ENCODE measurements at places on chromosomes 16 and 17.
A peak's percentile ranks its signal among the peaks of the same experiment; 100 is the strongest.

- no peak for DNase-seq
These were observed 98.7 kb downstream of the NPIPB11 start for GRCh38 chr16:29307598-29308507.

GRCh38 chr17:17491031-17491471, 5.1 kb downstream of the RASD1 start:
- no peak for DNase-seq

DNA sequence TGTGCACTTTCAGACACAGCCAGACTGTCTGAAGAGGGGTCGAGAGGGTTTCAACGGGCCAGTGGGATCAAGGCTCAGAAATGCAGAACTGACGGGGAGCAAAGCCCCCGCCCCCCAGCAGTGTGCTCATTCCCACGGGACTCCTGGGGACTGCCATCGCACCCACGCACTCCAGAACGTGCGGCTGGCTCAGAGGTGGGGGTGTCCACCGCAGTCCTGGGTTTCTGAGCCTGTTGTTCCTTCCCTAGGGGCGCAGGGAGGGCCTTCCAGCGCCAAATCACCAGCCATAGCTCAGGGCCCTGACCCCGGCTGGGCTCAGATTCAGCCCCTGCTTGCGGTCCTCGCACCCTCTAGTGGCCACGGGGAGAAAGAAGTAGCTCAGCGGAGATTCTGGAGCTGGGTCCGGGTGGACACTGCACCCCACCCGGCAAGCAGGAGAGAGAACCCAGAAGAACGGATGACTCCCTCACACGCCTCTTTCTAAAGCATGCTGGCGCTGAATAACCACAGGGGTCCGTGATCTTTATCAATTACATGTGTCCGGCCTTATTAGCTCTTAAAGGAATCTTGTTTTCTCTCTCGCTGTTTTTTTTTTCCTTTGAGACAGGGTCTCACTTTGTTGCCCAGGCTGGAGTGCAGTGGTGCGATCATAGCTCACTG, 45.0 kb upstream of the USP7 start:
- peak; percentile 58 for DNase-seq

GRCh38 chr16:5442054-5442453, 344.5 kb upstream of the EEF2KMT start:
- DNase-seq: no peak

GRCh38 chr16:52546291-52547003, 496 bp downstream of the TOX3 start:
- no peak for DNase-seq

DNA sequence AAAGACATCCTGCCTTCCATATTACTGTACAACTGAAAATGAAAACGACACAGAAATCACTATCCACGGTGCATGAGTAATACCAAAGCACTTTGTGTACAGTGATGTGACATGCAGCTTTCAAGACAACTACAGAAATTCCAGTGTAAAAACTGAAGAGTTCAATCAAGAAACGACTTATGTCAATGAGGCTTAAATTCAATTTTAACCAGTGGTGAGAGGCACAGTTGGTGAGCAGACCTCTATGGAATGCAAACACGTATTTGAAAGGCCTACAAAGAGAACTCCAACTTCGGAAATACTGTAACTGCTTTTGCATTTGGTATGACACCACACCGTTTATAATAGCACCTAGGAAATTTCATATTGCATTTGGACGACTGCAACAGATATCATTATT, 87.6 kb downstream of the USP31 start:
- no peak for DNase-seq

DNA sequence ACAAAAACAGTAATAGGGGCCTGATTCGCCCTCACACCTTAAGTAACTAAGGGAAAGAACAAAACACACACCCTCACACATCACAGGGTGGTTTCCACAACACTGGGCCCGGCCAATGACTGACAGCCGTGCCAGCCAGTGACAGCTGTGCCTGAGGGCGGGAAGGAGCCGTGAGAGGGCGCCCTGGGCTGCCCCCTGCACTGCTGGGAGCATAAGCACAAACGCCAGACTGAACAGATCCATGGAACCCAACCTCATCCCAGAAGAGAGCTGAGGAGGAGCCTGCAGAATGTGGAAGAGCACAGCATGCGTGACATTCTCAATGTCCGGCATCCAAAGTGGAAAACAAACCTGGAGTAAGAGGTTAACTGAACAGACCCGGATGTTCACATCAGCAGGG, 16.0 kb downstream of the CSNK1D start:
- peak; percentile 47 for DNase-seq

DNA sequence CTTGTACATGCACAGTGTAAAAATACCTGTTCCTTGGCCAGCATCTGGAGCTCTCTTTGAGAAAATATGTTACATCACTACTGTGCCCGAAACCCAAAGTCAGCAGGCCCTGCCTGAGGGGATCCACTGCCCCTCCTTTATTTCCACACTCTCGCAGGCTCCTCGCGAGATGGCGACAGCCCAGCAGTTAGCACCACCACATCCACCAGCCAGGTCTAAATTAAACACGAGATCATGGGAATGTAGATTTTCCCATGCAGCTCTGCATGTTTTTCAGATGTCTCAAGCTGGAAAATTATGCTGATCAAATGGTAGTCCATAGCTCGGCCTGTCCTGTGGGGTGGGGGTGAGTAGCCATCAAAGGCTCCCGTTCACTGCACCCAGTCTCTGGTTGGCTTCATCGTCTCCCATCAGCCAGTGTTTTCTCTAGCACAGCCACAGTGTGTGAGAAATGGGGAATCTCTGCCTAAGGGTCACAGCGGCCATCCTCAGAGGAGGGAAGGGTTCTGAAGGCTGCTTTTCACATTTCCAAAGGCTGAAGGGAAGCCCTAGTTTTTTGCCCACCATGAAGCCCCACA, 34.7 kb downstream of the EPN2 start:
- DNase-seq: no peak

DNA sequence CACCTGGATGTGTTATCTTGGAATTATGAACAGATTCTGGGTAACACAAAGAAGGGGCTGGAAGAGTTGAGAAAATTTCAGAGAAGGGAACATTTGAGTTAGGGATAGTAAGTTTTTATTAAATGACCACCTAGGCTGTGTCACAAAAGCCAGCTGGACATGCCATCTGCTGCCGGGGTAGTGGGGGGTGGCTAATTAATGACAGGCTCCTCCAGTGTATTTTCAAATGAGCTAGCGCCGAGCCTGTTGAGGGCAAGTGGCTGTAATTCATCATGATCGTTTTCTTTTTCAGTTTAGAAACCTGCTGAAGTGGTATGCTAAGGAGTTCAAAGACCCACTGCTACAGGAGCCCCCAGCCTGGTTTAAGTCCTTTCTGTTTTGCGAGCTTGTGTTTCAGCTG, 6.2 kb downstream of the TMEM97 start:
- DNase-seq: no peak

- no peak for DNase-seq
These were observed 30.6 kb downstream of the CREBBP start for GRCh38 chr16:3849751-3850543.

DNA sequence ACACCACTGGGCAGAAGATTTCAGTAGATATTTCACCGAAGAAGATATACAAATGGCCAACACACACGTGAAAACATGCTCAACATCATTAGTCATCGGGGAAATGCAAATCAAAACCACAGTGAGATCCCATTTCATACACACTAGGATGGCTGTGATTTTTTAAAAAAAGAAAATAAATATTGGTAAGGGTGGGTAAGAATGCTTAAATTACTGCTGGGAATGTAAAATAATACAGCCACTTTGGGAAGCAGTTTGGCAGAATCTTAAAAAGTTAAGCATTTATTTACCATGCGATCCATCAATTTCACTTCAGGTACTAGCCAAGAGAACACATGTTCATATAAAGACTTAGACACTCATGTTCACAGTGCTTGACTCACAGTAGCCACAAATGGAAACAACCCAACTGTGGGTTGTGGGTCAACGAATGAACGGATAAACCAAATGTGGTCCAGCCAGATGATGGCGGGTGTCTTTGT, 6.5 kb upstream of the C16orf74 start:
- DNase-seq: no peak

DNA sequence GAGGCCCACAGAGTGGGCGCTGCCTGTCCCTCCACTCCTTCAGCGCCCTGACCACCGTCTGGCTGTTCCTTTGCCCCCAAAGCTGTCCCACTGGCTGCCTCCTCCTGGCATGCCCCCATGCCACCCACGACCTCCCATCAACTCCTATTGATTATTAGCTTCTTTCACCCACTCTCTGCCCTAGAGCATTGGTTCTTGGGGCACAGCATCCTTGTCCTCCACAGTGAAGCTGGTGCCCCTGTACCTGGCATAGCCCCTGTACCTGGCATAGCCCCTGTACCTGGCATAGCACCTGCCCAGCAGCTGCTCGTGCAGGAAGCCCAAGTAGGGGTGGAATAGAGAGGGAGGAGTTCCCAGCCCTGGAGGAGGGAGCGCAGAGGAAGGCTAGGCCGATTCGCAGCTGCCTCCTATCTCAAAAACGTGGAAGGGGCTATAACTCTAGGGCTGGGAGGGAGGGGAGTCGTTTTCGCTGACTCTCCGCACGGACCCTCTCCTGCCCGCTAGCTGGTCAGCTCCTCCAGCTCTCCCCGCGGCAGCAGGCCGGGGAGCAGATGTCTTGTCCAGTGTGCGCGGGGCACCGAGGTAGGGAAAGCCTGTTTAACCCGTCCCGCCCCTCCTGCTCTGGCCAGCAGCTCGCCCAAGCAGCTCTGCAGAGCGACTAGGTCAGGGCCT, 5.7 kb upstream of the ACTG1 start:
- no peak for DNase-seq

- DNase-seq: no peak
These were observed 145.6 kb downstream of the TMEM132E start for GRCh38 chr17:34725008-34725407.

GRCh38 chr16:25297151-25297787, 39.6 kb upstream of the ZKSCAN2 start:
- DNase-seq: no peak

- DNase-seq: no peak
These were observed 120.3 kb downstream of the MRM1 start for GRCh38 chr17:36721560-36722120.

DNA sequence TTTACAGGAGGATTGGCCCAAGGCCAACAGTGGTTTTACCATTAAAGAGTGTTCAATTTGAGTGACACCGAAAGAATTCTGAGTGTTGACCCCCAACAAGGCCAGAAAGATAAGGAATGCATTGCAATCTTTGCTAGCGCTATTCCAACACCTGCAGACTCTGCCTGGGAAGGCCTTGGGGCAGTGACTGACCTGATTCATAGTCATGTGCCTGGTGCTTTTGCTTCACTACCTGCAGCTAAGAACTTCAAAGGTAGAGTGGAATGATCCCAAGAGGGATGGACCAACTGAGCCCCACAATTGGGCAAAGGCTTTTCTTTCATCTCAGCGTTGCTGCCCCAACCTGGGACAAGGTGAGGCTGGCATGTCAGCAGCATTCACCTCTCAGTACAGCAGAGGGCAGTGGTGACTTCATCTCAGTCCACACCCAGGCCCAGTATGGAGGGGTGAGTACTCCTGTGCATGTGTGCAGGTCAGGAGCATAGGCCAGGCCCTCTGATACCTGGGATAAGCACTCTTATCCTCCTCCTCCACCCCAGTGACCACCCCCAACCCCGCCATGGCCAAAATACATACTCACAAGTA, 149.6 kb upstream of the GNAO1 start:
- DNase-seq: no peak

GRCh38 chr16:50025537-50025931, 509 bp downstream of the CNEP1R1 start:
- peak; percentile 8 for DNase-seq

GRCh38 chr17:75822119-75822799, 21.9 kb downstream of the UNC13D start:
- no peak for DNase-seq

- no peak for DNase-seq
These were observed 17.5 kb downstream of the CHMP6 start for GRCh38 chr17:81009136-81009535.

DNA sequence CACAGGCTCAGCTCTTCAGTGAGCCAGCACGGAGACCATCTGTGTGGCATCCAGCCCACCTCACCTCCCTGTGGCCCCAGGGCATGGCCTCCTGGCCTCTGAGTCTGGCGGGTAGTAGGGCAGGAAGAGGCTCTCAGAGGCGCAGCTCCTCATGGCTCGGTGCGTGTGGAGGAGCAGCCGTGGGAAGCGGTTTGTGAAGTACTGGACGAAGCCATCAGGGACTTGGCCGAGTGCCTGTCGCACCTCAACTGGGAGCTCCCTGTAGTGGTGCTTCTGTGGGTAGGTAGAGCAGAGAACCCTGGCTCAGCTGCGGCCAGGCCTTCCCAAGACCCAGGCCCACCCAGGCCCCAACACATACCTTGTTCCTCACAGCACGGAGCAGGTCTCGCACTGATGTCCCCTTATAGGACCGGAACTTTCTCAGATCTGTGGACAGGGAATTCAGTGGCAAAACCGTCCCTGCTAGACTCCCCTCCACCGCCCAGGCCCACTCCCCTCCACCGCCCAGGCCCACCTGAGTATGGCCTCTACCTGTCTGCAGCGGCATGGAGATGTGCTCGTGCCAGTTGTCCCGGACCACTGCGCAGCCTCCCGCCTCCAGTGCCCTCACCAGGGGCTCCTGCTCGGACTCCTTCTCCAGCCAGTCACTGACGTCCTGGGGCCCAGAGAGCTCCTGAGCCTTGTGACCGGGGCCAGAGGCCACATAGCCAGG, 12.2 kb downstream of the PLK1 start:
- no peak for DNase-seq

DNA sequence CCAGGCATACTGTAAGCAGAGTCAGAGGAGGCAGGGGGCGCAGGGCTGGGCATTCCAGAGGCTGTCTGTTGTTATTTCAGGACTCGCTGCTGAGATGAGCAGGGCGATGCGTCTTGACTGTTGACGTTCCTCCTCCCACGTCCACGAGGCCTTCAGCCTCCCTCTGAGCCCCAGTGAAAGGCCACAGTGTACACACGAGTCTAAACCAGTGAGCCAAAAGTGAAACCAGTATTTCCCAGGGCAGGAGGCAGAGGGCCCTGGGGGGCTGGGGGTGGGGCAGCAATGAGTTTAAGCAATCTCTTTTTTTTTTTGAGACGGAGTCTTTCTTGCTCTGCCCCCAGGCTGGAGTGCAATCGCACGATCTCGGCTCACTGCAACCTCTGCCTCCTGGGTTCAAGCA, 21.5 kb downstream of the SMTNL2 start:
- DNase-seq: no peak

DNA sequence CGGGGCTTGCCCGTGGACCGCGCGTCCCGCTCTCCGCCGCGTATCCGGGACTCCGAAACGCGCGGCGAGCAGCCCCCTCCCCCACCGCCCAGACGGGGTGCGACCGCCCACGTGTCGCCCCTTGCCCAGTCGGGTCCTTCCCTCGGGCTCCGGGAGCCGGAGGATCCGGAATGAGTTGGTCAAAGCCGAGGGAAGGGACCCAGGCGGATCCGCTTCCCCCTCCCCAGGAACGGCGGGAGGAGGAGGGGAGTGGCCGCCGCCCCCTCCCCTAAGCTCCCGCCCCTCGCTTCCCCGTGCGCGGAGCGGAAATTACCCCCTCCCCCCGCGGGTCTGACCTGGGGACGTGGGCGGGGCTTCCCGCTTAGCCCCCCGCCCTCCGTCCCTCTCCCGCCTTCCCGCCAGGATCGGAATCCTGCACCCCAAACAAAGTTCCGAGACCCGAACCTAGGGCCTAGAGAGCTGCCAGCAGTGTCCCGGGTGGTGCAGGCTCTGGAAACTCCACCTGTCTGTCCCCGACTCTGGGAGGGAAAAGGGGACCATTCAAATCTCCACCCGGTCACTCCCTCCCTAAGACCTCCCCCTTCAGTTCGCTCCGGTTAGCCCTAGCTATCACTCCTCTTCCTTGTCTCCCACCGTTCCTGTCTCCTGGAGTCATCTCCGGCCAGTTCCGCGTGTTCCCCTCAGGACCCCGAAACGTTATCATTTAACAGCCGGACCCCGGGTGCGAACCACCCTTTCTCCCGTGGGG, 1.0 kb upstream of the IGF2BP1 start:
- DNase-seq: no peak
